NT2/D1 (cell line): ENCODE measurements at places on chromosomes 1 and 21.

- no peak for DNase-seq
Observed at GRCh38 chr1:161261261-161262235, 3.0 kb downstream of the PCP4L1 start.

DNA sequence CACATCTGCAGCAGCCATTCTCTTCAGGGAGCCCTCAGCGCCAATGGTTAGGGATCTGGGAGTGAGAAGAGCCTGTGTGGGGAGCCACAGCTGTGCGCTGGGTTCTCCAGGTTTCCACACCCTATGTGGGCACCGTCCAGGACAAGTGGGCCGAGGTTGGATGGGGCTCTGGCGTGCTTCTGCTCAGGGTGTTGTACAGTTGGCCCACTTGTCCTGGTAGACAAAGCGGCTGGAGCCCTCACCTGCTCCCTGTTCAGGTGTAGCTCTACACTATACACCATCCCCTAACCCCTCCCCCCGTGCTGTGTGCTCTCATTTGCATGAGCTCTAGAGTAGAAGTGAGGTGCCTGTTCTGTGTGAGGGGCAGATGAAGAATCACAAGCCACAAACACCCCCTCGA is 12.2 kb downstream of the SH3BP5L start:
- DNase-seq, result no peak

DNA sequence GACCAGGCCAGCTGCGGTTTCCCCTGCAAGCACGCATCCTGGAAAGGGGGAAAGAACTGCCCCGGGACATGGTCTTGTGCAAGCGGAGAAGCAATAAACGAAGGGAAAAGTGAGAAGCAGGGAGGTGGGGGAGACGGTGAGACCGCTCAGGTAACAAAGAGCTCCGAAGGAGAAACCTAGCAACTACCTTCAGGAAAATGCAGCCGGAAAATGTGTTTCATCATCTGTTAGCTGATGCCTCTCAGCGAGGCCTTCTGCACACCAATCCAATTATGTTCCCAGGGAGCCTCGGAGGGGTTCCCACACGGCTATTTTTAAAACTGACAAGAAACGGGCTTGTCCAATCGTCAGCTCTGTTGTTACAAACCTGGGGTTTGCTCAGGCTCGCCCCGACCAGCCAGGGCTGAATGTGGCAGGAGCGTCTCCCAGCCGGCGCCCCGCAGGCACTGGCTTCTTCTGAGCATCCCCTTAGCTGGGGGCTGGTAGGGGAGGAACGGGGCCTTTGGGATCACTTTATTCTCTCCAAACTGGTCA is 3.4 kb downstream of the RIPK4 start:
- no peak for DNase-seq

DNA sequence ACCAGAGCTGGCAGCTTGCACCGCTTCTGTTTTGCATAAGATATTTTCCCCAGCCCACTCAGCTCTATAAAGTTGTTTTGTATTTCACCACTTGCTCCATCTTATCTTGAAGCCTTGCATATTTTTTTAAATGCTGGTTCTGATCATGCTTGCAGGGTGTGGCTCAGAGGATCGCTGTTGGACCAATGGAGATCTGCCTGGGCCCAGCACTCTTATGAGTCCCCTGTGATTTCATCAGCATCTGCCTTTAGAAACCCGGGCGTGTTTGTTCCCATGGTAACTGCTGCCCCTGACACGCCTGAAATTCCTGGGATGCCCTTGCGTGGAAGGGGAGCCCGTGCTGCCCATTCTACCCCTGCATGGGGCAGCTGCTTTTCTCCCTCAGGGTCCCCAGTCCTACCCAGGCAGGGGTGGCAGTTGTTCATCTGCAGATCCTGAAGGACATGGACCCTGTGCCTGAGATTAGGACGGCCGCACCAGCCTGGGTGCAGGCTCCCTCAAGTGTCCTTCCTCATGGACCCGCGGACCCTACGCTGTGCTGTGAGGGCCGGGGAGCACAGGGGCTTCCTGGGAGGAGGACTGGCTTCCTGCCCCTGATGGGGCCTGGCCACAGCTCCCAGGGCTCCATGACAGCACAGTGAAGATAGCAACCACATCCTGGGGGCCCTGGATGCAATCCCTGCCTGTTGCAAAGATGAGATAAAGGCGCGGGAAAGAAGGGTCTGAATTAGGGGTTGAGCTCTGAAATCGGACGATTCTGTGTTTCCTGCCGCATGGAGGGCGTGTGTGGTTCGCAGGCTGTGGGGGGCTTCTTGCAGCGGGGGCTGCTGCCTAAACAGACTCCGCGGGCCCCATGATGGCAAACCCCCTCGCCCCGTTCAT is 226.5 kb downstream of the SDCCAG8 start:
- no peak for DNase-seq

DNA sequence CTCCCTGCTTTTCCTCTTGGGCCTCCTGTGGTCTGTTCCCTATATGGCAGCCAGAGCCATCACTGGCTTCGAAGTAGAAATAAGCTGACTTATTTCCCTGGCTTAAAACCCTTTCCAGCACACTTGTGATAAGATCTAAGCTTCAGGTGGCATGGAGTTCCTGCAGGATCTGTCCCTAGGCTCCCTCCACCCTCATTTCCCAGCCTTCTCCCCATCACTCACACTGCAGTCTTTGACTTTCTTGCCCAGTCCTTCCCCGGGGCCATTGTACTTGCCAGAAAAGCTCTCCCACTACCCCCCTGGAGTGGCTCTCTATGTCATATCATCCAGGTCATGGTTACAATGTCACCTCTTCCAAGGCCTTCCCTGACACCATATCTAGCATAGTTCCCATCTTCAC is 55.8 kb downstream of the KCNJ6 start:
- no peak for DNase-seq

DNA sequence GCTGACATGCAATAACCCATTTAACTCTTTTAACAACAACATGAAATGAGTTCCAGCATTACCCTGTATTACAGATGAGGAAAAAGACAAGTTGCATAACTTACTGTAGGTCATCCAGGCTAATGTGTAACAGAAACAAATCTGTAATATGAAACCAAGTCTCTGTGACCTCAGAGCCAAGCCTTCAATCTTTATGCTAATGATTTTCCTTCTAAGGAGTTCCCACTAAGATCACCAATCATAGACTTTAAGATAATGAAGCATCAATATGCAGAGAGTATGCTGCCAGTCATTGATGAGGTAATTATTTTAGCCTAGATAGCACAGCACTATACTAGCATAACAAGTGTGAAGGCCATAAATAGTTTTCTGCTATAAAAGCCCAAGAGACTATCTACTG is 35.6 kb upstream of the RNPC3 start:
- DNase-seq, result no peak

DNA sequence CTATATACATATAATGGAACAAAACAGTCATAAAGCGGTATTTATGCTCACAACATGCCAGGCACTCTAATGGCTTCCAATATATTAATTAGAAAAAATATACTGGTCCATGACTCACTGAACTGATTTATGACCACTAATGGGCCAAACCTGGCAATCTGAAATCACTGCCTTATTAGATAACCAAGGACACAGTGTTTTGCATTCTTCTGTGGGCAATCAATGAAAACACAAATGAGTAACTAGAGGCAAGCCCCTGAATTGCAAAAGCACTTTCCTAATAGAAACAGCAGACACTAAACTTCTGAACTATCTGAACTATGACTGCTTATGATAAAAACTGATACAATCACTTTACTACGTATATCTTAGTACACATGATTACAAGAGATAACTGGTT is 3.5 kb downstream of the GCLM start:
- DNase-seq, result no peak
